IPS DF 6.9 (cell line): ENCODE measurements at places on chromosomes 5 and 9.

DNA sequence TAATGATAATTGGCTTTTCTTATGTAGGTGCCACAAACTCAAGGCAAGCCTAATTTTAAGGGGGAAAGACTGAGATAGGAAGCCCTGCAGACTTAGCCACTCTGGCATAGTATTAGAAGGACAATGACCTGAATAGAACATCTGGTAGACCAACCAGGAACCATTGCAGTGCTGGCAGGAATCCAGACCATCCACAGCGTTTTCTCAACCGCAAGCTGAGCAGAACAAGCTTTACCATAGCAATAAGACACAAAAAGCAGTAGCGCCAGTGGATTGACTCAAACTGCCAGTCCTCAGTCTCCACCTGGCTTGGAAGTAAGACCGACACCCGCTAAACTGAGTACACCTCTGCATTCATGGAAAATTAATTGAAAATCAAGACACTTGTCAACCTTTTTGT, 141.3 kb upstream of the LPAR1 start:
- H3K27ac ChIP-seq = no peak overlapping the region
- H3K36me3 ChIP-seq = no peaks in the 10 kb centered on the region
- DNase-seq = no peak
- no peaks in the 10 kb centered on the region for H3K27me3 ChIP-seq
- H3K4me3 ChIP-seq = no peak overlapping the region

DNA sequence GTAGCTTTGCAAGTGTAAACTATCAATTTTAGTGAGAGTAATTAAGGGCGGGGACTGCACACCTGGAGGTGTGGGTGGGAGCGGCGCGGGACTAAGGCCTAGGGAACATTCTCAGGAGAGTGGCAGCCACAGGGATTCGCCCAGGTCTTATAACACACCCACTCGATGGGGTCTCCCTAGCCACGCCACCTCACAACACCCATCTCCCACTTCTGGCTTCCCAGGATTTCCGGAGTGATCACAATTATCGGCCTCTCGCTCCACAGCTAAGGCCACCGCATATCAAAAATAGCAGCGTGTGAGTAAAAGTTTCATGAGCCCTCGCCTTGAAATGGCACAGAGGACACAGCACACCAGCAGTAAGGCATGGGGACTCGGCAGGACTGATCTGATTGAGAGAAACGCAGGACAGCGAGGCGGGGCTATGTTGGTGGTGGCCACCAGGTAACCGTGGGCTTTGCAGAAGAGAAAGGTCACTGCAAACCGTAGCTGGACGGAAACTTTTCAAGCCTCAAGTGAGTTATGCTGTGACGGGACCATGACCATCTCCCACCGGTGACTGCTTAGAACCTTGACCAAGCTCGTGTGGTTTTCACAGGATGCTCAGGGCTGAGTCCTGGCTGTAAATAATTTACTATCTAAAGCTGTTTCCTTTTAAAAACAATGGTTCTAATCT, 1.1 kb upstream of the LPAR1 start:
- DNase-seq = no peak
- H3K27me3 ChIP-seq = no peaks in the 10 kb centered on the region; the same call in 1 of the 2 replicates

DNA sequence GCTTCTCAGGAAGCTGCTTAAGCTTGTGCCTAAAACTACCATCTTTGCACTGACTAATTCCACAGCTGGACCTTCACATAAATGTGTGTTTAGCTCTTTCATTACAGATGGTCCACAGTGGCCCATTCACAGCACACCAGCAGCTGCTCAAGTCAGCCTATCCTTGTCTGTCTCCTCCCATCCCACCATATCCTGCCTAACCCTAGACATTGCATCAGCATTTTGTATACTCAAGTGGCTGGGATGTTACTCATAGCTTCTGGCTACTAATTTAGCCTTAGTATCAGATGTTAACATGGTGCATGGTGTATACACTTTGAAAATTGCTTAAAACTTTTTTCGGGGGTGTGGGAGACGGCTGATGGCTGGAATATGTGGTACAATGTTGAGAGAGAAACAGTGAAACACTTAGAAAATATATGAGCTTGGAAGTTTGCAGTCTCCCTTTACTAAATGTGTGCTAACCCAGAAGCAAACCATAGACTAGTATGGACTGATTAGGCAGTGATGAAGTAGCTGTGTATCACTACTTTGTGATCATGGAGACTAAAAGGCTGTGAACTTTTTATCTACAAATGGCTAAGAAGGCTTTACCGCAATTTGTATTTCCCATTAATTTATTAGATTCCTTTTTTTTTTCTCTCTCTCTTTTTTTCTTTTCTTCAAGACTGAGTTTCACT, 83.1 kb downstream of the JMY start:
- H3K27me3 ChIP-seq = no peaks in the 10 kb centered on the region
- no peaks in the 10 kb centered on the region for H3K4me1 ChIP-seq
- H3K36me3 ChIP-seq = peaks cover 2% of the 10 kb centered on the region; the same call in 1 of the 2 replicates
- H3K4me3 ChIP-seq = no peak overlapping the region

DNA sequence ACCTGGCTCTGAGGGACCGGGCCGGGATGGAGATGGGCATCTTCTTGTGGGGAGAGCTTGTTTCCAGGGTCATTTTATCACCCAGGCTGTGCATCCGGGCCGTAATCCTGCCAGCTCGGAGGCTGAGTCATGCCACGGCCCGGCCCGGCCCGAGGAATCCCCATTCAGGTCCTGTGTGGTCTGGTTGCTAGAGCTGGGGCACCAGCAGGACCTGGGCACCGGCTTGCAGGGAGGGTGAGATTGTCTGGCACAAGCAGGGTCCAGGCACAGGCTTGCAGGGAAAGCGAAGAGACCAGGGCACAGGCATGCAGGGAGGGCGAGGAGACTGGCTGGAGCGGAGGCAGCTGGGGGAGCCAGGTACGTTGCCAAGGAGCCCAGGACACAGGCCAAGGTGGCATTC, 106.8 kb downstream of the RXRA start:
- no peaks in the 10 kb centered on the region for H3K27me3 ChIP-seq
- H3K4me3 ChIP-seq = no peak overlapping the region
- H3K27ac ChIP-seq = no peak overlapping the region
- no peaks in the 10 kb centered on the region; the same call in 1 of the 2 replicates for H3K4me1 ChIP-seq

DNA sequence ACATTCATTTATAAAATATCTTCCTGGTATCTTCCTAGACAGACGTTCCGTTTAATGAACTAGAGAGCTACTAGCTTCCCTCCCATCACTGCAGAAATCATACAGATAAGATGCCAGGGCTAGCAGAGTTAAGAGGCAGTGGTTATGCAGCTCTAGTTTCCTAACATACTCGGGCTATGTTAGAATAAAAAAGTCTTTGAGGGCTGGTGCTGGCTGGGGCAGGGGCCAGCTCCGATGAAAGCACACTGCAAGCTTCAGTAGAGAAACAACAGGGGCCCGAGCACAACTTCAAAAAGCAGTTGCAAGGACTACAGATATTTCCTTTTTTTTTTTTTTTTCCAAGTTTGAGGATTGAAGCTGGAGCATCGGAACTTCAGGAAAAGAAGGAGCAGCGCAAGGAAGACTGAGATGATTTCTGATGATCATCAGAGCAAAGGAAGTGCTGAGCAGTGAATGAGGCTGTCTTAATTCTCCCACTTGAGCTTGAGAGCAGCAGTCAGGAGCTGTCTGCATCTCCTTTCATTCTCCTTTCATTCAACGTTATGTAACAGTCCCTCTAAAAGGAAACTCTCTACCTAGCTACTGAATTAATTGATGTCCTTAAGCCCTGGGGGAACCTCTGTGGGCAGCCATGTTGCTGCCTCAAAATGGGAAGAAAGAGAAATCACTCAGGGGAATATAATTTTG, 47.6 kb upstream of the ADCY2 start:
- H3K27me3 ChIP-seq = no peaks in the 10 kb centered on the region
- no peak overlapping the region for H3K4me3 ChIP-seq
